Activated T-helper 1 cell treated with anti-CD3 and anti-CD28 coated beads, Interleukin-12 subunit alpha, Interleukin-12 subunit beta, Interleukin-2, Interleukin-4 antibody, amounts not matched to agents 30 ng/mL and 10 ng/mL and 1 ng/mL, durations not matched to agents 14 hours and 24 hours and 36 hours (primary cell): ENCODE measurements at places on chromosomes 1 and 21.

- DNase-seq, result no peak
These were observed 2.8 kb downstream of the FCRL6 start for GRCh38 chr1:159804924-159805323.

DNA sequence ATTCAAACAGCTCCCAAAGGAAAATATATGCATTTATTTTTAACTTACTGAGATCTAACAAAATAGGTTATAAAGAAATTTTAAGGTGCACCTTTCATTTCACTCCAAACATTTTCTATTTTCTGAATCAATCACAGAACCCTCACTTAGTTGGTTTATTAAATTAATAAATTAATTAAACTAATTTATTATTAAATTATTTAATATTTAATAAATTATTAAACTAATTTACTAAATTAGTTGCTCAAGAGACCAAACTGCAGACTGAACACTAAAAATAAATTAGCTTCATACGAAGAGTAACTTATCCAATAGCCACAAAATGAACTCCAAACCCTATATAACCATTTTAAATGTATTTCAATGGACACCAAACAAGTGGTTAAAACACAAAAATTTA lies 68.0 kb downstream of the PRPF38A start:
- no peak for DNase-seq

- no peak for DNase-seq
These were observed 1.4 kb upstream of the PIK3R3 start for GRCh38 chr1:46133781-46134350.

GRCh38 chr1:245807306-245807705 lies 652.5 kb downstream of the KIF26B start:
- no peak for DNase-seq

- DNase-seq, result no peak
These were observed 1019.2 kb downstream of the TTLL7 start for GRCh38 chr1:82979593-82980236.
